Thoracic aorta (tissue), 2 donors: ENCODE measurements at places on chromosomes 5 and 9. TPM values are rescaled to one million over a fixed set of nuclear protein-coding genes. Genes with fewer than 3 reads are reported as not detected.

GRCh38 chr5:175773534-175774070 lies 97.8 kb upstream of the CPLX2 start:
- no peak for DNase-seq

The SLC6A18 gene
- total RNA-seq, result not detected

DNA sequence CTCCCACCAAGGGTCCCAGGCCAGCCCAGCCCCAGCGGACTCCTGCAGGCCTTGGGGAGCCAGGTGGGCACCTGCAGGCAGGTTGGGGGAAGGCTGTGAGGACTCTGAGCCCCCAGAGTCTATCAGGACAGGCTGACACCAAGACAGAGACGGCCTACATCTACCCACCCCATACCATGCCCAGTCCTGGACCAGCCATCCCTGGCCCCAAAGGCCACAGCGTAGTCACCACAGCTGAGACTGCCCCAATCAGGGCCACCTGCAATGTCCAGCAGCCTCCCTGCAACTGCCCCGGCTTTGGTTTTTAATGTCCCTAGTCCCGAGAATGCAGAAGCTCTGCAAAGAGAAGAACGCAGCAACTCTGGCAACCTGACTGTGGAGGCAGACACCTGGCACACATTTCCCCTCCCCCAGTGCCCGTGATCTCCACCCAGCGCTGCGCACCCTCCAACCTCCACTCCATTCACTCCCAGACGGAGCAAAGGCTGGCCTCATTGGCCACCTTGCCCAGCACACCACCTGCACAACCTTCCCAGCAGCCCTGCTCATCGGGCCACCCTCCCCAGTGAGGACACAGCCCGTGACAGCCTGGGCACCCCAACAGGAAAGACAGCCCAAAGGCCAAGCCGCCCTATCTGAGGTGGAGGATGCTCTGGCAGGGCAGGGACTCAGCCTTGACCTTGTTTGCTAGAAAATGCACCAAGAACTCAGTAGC lies 14.9 kb downstream of the ADAMTS2 start:
- no peak for DNase-seq

DNA sequence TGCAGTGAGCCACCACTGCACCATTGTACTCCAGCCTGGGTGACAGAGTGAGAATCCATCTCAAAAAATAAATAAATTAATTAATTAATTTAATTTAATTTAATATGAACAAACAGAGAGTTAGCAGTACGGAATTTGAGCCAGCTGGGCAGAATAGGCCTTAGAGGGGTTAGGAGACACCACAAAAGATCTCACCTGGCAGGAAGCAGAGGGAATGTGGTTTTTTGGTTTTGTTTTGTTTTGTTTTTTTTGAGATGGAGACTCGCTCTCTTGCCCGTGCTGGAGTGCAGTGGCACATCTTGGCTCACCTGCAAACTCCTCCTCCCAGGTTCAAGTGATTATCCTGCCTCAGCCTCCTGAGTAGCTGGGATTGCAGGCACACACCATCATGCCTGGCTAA lies 31.8 kb upstream of the PWWP2A start:
- no peak for DNase-seq

DNA sequence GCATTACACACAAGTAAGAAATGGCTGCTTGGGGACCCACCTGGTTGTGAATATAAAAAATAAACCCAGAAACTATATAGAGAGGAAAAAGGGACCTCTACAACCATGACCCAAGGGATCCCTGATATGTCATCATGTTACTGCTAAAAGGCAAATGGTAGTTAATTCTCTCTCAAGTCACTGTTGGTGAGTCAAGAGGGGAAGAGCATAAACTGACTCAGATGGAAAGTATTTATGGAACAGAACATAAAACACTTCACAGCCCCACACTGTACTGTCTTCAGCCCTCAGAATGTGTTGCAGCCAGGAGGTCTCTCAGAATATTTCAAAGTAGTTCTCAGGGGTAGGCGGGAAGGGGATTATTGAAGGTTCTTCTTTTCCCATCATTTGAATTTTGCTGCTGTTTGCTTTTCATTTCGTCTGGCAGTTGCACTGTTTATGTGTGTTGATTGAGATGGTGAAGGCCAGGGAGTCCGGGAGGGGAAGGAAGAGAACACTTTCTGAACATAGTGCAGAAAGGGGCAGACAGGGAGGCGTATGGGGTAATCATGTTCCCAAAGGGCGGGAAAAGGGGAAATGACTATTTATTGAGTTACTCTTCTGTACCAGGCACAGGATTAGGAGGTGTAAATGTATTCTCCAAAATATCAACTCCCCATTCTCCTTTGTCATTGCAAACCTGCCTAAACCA lies 85.5 kb downstream of the TEK start:
- DNase-seq, result no peak

DNA sequence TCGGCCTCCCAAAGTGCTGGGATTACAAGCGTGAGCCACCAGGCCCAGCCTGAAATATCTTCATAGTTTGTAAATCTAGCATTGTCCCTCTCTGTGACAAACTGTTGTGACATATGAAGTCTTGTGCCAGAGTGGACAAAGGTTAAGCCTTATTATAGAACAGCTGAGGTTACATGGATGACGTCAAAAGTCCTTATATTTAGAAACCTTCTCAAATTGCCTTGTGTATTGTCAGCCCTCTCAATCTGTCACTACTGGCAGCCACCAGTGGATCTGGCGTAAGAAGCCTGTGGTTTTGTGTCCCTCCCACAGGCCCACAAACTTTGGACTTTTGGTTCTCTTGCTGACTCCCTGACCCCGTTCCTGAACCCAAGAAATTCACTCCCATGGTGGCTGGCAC lies 79.4 kb upstream of the CCDC112 start:
- DNase-seq, result no peak

The FABP6 gene
- total RNA-seq, result not detected

- no peak for DNase-seq
Observed at GRCh38 chr5:61228229-61228628, 66.0 kb upstream of the SMIM15 start.

The ANKDD1B gene
- not detected for total RNA-seq

- no peak for DNase-seq
Observed at GRCh38 chr5:150598006-150598405, 42.5 kb upstream of the SYNPO start.

- no peak for DNase-seq
Observed at GRCh38 chr5:4159681-4160080, 564.0 kb downstream of the IRX1 start.

DNA sequence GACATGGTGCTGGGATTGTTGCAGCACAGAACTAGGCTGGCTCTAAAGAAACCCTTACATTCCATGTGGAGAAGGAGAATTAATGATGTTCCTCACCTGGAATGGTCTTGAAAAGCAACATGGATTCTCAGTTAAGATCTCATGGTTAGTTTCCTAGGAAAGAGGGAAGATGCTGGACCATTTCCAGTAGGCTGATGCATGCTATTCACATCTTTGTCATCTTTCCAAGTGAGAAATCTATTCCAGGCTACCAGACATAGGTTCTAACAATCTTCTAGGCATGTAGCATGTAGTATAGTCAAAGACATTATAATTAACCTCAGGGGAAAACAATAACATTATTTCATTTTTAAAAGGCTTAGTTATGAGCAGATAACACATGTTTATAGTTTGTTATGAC lies 44.3 kb downstream of the TMEM252 start:
- DNase-seq, result no peak

DNA sequence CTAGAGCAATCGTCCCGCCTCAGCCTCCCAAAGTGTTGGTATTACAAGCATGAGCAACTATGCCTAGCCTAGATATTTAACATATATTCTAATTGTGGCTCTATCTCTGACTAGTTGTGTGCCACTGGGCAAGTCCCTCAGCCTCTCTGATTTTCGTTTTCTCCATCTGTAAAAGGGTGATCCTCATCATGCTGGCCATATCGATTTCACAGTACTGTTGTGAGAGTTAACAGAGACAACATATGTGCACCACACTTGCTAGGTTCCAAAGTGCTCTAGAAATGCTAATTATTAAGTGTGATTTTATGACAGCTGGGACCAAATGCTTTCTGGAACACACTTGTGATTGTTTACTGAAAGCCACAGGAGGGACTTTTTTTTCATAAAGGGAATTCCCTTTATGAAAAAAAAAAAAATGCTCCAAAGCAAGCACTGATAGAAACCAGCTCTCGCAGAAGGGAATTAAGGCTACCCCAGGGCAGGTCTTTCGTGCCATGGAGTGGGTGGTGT lies 78.5 kb upstream of the EPB41L4B start:
- no peak for DNase-seq

DNA sequence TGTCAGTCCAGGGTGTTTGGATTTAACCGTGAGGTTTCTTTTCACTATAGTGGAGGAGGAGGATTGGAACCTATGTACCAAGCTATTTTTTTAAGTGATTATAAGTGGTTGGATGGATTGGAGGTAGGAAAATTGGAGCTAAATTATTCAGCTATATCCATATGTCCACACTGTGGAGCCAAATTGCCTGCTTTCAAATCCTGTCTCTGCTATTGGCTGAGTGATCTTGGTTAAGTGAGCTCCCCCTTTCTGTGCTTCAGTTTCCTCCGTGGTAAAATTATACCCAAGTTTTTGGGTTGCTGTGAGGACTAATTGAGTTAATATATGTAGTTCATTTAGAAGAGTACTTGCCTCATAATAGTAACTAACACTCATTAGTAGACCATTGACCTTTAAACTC lies 2.5 kb downstream of the CENPP start:
- no peak for DNase-seq

GRCh38 chr5:59152701-59153245 lies 569.9 kb downstream of the RAB3C start:
- DNase-seq, result no peak

DNA sequence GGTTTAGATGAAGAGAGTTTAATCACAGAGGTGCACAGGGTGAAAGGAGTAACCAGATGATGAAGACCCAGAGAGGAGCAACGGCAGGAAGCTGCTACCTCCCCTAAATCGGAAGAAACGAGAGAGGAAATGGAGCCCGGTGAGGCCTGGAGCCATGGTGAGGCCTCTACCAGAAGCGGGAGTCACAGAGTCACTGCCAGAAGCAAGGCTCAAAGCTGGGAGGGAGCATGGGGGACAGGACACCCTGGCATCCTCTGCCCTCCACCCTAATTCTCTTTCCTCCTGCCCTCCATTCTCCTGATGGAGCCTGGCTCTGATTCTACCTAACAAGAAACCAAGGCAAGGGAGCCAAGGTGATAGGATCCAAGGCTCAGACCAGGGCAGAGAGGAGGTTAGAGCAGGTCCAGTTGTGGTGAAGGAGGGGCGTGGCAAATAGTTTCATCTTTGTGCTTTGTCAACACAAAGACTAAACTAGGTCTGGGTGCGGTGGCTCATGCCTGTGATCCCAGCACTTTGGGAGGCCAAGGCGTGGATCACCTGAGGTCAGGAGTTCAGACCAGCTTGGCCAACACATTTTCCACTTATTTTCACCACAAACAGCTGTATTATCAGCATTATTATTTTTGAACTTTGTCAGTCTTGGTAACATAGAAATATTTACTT lies 134.4 kb upstream of the RAI14 start:
- DNase-seq, result no peak

The MAMDC2 gene
- 25.4 TPM for total RNA-seq

- DNase-seq, result no peak
Observed at GRCh38 chr9:125508249-125508648, 198.8 kb downstream of the MAPKAP1 start.

- DNase-seq, result no peak
Observed at GRCh38 chr9:116789081-116789480, 102.0 kb downstream of the TRIM32 start.

The GABRA6 gene
- total RNA-seq, result not detected

- no peak for DNase-seq
Observed at GRCh38 chr5:54655266-54655665, 137.7 kb downstream of the SNX18 start.

The ACTBL2 gene
- not detected for total RNA-seq

GRCh38 chr5:132947671-132948070 lies 15.8 kb downstream of the AFF4 start:
- DNase-seq, result no peak

The SEMA6A gene
- total RNA-seq, result 7.4 TPM

- DNase-seq, result no peak
Observed at GRCh38 chr9:87193925-87194868, 246.9 kb upstream of the GAS1 start.

DNA sequence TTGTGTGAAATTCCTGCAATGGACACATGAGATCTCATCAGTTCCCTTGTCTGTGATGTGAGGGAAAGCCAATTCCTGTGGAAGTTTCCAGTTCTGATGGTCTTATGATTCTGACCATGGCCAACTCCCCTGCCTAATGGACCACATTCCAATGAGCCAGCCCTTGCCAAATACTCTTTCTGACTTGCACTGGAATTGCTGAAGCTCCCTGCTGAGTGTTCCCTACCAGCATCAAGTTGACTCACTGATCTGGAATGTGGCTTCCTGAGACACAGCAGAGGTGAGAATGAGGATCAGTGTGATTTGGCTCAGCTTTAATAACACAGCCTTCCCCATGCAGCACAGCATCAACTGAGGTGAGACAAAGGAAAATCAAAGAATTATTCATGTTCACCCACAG lies 427.8 kb downstream of the KDM4C start:
- no peak for DNase-seq

DNA sequence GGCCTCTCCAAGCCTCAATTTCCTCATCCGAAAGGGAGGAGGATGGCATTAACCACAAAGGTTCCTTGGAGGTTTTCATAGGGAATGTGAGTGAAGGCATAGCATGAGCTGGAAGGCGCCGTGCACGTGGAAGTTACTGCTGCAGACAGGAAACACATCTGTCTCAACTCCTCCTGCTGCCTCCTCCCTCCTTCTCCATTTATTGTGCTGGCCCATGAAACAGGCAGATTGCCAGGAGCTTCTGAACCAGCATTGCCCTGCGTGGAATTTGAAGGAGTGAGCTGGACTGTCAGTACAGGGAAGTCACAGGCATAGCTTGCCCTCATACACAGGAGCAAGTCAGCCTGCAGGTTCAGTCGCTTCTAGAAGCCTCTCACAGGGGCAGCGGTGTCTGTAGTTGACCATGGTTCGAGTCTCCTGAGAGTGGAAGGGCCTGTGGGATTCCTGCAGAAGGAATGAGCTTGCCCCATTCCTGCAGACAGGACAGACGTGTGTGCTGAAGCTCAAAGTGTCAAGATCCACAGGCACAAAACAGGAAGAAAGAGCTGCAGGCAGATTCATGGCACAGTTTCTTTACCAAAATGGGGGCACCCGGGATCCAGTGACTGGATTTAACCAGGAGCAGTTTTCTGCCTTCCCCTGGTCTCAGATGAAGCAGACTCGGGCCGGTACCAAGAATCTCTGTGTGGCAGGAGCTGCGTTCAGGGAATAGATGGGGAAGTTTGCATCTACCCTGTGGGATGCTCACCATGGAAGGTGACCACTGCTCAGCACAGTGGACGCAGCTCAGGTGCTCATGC lies 48.7 kb upstream of the CTSL start:
- no peak for DNase-seq

GRCh38 chr9:26243726-26244125 lies 565.5 kb upstream of the TUSC1 start:
- no peak for DNase-seq

GRCh38 chr9:3271157-3271556 lies 254.6 kb downstream of the RFX3 start:
- DNase-seq, result no peak

DNA sequence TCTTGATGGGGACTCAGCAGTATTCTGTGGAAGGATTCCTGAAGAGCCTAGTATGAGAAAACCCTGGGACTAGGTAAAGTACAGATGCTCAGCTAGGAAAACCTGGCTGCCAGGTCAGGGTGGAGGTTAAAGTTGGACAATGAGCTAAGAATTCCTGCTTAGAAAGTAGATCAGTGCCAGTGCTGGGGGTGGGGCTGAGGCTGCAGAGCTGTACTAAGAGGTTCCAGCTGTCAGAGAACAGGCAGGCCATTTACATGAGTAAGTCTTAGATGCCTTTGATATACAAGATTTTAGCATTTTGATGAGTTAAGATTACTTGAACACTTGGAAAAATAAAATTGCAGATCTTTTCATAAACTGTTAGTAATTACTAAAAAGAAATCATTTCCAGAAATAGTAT lies 332.3 kb upstream of the NUDT12 start:
- no peak for DNase-seq
